ENCODE measurements at places on chromosomes 11 and 22.

GRCh38 chr22:17112491-17113042 lies 8.6 kb downstream of the TMEM121B start:
- no peak for DNase-seq

DNA sequence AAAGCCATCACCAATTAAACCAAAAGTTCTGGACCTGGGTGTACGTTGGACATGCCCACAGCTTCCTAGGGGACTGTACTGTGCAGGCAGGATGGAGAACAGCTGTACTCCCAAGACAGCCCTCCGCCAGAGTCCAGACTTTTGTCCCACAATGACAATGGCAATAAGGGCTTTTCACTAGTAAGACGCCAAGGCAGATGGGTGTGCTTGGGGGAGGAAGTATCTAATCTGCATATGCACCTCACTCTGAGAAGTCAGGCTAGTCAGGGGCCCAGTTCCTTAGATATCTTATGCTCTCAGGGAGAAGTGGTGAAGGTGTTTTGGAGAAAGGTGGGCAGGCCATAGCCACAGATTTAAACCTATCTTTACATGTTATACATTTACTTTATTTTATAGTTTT lies 85.1 kb upstream of the USP47 start:
- DNase-seq = no peak

DNA sequence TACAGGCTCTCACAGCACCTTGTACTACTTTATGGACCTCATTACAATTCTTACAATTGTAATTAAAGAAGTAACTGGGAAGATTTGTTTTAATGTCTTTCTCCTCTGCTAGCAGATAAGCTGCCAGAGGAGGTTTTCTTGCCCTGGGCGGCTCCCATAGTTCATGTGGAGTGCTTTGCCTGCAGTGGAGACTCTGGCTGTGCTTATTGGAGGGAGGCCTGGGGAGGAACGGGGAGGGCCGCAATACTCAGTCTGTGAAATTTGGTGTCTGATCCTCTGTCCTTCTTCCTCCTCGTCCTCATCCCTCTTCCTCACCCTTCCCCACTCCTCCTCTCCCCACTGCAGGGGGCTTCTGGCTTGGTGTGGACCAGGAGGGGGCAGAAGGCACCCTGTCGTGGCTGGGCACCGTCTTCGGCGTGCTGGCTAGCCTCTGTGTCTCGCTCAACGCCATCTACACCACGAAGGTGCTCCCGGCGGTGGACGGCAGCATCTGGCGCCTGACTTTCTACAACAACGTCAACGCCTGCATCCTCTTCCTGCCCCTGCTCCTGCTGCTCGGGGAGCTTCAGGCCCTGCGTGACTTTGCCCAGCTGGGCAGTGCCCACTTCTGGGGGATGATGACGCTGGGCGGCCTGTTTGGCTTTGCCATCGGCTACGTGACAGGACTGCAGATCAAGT lies 5.6 kb downstream of the SLC35C1 start:
- no peak for DNase-seq

- no peak for DNase-seq
These were observed 977.6 kb downstream of the BRD1 start for GRCh38 chr22:48849963-48850657.

DNA sequence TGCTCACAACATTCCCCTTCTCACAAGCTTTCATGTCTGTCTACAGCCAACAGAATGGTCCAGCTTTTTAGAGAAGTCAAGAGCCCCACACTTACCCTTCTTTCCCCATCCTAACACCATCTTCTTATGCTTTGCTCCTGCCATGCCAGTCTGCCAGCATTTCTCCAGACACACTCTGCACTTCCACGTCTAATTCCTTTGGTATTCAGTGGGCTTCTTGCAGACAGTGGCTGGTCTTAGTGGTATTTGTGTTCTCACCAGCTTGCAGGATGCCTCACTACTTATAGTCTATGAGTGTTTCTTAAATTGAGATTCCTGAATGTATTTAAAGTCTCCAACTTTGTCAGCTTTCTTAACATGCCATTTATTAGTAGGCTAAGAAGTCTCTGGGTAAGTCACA lies 154.4 kb downstream of the BBOX1 start:
- no peak for DNase-seq

DNA sequence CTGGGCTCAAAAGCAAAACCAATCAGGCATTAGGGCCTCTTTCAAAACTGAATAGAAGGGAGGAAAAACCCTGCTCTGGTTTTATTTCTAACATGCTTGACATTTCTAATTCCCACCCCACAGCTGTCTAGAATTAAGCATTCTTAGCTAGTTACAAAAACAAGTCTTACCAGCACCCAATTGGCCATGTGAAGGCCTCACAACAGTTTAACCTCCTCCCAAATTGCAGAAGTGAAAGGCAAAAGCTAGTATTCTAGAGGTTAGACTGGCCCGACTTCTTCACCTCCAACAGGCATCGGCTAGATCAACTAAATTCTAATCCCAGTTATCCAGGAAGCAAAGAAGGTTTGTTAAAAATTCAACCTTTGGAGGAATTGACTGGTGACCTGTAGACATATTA lies 6.5 kb downstream of the SF1 start:
- no peak for DNase-seq

- no peak for DNase-seq
These were observed 4.9 kb downstream of the EML3 start for GRCh38 chr11:62607714-62608113.

GRCh38 chr11:88297421-88297820 lies 40.1 kb downstream of the CTSC start:
- DNase-seq = no peak

DNA sequence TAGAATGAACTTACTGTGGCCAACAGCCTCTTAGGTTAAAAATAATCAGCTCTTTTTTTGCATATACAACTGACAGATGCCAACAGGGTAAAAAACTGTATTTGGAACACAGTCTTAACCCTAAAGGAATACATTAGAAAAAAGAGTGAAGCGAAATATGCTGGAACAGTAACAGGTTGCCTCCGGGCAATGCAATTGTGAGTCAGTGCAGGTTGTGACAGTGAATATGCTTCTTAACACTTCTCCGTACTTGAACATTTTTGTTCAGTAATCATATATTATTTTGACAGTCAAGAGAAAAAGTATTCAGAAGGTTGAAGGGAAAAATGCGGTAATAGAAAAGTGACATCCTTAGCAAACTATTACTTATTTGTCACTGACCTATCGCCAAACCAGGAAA lies 98.5 kb downstream of the DBX1 start:
- DNase-seq = no peak

GRCh38 chr22:43343670-43344519 lies 723 bp upstream of the SCUBE1 start:
- no peak for DNase-seq

- no peak for DNase-seq
These were observed 180.0 kb downstream of the MAML2 start for GRCh38 chr11:96162816-96163499.

GRCh38 chr11:81007046-81007445 lies 1566.2 kb upstream of the TENM4 start:
- no peak for DNase-seq

DNA sequence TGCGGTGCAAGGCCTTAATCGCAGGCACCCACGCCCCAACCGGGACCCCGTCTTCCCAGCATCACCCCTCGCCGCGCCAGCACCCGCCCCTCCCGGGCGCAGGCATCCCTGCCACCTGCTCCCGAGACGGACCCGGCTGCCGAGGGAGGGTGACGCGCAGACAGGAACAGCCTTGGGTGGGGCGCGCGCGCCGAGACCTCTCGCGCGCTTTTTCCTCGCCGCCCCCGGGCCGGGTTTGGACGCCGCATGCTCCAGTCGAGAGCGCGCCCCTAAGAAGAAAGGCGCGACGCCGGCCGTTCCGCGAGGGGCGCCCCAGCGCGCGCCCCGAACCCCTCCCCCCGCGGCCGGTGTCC lies 504 bp downstream of the CFL1 start:
- DNase-seq = peak; percentile 47

DNA sequence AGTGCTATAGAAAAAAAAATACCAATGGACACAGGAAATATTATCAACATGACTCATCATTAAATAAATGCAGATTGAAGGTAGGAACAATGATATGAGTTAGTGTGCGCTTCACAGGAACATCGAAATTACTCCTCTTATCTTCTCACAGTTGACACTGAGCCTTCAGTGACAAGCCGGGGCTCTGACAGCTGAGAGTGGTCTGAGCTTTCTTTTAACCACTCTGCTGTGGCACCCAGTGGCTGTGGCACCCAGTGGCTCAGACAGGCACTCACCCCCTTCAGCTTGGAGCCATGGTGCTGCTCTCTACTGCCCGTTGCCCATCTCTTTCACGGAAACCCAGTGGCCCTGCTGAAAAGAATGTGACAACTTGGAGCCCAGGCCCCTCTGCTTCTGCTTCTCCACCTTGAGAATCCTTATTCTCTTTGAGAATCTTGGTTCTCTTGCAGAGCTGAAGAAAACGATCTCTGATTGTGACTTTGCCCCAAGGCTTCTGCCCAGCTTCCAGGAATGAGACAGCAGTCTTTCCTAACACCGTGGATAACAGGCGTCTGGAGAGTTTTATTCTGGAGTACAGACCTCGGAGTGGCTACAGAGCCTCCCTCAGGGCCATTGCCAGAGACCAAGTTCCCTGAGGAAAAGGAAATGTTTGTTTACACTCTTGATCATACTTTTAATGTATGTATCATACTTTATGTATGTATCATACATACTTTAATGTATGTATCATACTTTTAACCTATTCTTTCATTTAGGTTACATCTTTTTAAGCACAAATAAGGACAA lies 37.1 kb upstream of the OR8B8 start:
- no peak for DNase-seq

DNA sequence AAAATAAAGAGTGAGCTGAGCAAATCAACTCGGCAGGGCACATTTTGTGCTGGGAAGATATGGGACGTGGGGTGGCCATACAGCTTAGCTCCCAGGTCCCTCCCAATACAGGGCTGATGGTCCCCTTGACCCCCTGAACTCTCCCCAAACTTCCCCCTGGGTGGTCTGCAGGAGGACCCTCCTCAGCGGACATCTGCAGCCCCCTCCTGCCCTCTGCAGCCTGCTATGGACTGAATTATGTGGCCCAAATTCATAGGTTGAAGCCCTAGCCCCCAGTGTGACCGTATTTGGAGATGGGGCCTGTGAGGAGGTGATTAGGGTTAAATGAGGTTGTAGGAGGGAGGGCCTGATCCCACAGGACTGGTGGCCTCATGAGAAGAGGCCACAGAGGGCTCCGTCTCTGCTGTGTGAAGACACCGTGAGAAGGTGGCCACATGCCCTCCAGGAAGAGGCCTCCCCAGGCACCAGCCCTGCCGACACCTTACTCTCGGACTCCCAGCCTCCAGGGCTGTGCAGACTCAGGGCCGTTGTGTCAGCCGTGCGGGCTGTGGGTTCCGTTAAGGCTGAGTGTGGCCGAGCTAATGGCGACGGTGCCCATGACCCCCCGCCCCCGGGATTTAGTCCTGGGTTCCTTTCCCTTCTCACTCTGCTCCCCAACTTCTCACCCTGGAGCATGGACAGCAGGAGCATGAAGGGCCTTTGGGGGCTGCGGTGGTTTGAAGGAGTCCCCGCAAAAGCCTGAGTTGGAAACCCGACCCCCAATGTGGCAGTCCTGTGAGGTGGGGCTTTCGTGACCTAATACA lies 1042.8 kb downstream of the BRD1 start:
- no peak for DNase-seq

DNA sequence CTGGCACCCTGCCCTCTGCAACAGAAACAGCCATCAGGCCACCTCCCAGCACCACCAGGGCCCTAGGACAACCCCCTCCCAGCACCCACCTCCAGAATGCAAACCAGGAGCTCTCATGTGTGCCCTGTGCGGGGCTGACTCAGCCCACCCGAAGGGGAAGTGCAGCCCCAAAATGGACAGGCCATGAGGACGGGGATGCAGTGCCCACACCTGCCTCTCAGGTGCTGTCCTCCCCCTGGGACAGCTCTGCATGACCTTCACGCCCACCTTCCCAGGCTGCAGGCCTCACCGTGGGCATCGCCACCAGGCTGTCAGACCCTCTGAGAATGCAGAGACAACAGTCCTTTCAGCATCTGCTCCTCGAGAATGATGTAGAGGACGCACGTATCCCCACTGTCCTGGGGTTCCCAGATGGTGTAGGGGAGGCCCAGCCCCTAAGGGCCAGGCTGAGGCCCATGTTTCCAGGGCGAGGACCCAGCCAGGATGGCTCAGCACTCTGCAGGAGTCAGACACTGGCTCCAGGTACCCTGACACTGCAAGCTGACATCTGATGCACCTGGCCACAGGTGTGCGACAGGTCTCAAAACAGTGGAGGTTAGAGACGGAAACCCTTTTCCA lies 13.5 kb downstream of the MOB2 start:
- no peak for DNase-seq

DNA sequence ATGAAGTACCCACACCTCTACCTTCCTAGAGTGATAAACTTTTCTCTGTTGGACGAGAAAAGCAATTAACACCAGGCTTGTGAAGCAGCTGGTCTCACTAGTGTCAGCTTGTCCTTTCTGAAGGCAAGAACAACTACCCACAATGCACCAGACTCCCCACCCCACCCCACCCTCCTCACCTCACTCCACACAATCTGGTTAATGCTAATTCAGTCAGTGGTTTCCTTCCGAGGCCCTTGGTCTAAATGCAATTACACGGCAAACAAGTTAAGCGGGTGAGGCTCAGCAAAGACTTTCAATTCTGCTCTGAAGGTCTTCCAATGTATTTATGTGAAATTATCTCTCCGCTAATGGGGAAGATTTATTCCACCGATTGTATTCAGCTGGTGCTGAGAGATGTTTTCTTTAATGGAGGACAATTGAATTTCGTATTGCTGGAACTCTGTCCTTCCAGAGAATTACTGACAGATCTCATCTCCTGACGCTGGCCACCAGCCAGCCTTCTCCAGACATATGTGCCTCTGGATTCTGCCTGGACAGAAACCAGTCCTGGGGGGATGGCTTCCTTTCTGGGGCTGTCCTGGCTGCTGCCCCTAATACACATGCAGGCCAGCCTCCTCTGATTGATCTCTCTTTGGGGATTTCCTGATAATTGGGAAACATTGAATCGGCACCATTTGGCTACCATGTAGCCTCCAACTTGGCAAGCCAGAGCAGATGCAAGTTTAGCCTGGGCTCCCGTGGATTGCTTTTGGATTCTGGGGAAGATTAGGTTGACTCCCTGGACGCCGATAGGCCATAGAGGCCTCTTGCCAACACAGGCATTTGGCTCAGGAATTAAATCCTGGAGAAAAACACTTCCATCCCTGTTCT lies 165.8 kb upstream of the NARS2 start:
- no peak for DNase-seq

- no peak for DNase-seq
These were observed 62.8 kb downstream of the DDX10 start for GRCh38 chr11:108727665-108728064.

Data from CD4-positive, alpha-beta T cell treated with Interleukin-4 for 4 hours (primary cell).